Activated CD4-positive, alpha-beta T cell treated with anti-CD3 and anti-CD28 coated beads for 36 hours (primary cell): ENCODE measurements at places on chromosomes 16 and 17.

DNA sequence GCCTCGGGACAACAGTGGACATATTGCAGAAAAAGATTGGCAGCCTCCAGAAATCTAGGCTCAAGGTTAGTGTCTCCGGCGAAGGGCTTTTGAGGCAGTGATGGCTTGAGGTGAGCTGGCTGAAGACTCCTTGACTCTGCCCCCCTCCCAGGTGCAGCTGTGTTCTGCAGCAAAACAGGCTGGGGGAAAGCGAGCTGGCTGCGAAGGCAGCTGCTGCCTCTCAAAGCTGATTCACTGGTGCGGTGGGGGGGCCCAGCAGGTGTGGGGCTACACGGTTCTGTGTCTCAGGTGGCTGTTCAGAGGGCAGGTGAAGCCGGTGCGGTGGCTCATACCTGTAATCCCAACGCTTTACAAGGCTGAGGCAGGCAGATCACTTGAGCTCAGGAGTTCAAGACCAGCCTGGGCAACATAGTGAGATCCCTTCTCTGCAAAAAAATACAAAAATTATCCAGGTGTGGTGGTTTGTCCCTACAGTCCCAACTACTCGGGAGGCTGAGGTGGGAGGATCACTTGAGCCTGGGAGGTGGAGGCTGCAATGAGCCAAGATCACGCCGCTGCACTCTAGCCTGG, 22.9 kb downstream of the C16orf96 start:
- no peaks in the 10 kb centered on the region for H3K36me3 ChIP-seq
- DNase-seq, result no peak
- no peak overlapping the region for H3K4me3 ChIP-seq
- no peaks in the 10 kb centered on the region for H3K4me1 ChIP-seq
- no peaks in the 10 kb centered on the region for H3K27me3 ChIP-seq

GRCh38 chr16:80631581-80631980, 90.8 kb downstream of the DYNLRB2 start:
- no peak for DNase-seq
- no peaks in the 10 kb centered on the region for H3K27me3 ChIP-seq
- H3K27ac ChIP-seq, result no peak overlapping the region
- peaks cover 17% of the 10 kb centered on the region for H3K36me3 ChIP-seq
- no peaks in the 10 kb centered on the region for H3K4me1 ChIP-seq

DNA sequence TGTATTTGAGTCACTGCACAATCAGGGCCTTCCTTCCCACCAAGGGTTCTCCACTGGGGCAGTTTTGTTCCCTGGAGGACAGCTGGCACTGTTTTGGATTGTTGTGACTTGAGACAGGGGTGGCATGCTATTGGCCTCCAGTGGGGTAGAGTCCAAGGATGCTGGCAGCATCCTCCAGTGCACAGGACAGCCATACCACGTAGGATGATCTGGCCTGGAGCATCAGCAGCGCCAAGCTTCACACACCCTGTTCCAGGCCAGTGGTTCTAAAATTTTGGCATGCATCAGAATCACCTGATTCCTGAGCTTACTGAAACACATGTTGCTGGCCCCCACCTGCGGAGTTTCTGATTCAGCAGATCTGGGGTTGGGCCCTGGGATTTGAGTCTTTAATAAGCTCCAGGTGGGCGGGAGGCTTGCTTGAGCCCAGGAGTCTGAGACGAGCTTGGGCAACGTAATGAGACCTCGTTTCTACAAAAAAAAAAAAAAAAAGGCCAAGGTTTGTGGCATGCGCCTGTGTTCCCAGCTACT, 83.2 kb downstream of the MGAT5B start:
- no peaks in the 10 kb centered on the region for H3K27me3 ChIP-seq
- H3K36me3 ChIP-seq, result no peaks in the 10 kb centered on the region
- H3K27ac ChIP-seq, result no peak overlapping the region

DNA sequence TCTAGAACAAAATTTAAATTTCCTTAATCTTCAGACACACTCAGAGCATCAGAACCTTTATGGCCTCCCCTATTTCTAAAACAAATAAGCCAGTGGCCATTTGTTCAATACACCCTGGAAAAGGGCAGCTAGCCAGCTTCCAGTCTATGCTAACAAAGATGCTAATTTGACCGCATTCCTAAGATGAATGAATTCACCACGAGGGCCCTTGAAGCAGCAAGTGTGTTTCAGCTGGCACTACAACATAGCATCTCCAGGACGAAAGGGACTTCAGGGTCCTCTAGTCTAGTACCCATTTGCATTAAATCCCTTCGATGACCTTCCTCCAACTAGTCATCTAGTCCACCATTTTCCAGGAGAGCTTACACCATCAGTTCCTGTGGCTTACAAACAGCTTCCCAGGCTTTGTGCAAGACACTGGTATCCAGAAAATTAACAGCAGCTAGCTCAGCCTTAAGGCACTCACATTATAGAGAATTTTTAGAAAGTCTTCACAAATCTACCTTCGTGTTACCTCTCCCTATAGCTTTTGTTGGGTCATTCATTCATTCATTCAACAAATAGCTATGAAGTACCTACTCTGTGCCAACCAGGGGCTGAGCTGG, 10.9 kb downstream of the KRT37 start:
- no peak for DNase-seq
- H3K27me3 ChIP-seq, result no peaks in the 10 kb centered on the region
- H3K4me1 ChIP-seq, result peaks cover 6% of the 10 kb centered on the region
- no peak overlapping the region for H3K27ac ChIP-seq

- H3K27me3 ChIP-seq, result peaks cover 7% of the 10 kb centered on the region
- H3K27ac ChIP-seq, result no peak overlapping the region
These were observed 7.5 kb upstream of the SMTNL2 start for GRCh38 chr17:4576729-4577322.

- H3K4me3 ChIP-seq, result no peak overlapping the region
- H3K36me3 ChIP-seq, result no peaks in the 10 kb centered on the region
- no peaks in the 10 kb centered on the region for H3K27me3 ChIP-seq
- no peak overlapping the region for H3K27ac ChIP-seq
- DNase-seq, result no peak
- H3K4me1 ChIP-seq, result no peaks in the 10 kb centered on the region
These were observed 580.1 kb upstream of the SALL1 start for GRCh38 chr16:51731160-51731559.

DNA sequence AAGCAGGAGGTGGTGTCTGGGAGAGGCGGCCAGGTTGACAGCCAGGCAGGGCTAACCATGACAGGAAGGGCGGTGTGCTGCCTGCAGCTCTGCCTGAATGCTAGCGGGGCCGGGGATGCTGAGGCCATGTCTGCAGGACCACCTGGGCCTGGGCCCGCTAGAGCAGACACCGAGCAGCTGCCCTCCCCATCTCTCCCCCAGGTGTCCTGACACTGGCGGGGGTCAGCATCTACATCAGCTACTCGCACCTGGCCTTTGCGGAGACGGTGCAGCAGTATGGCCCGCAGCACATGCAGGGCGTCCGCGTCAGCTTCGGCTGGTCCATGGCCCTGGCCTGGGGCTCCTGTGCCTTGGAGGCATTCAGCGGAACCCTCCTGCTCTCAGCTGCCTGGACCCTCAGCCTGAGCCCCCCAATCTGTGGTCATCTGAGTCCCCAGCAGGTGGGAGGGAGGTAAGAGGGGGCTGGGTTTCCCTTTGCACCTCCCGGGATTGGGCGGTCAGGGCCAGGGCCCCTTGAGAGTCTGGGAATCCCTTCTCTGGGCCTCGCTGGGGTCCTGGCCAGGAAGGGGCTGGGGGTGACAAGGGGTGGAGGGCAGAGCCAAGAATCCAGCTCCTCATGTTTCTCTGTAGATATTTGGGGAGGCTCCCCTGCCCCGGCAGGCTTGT, 7.5 kb downstream of the TMEM235 start:
- no peak overlapping the region for H3K4me3 ChIP-seq
- H3K27me3 ChIP-seq, result peaks cover 1% of the 10 kb centered on the region
- H3K4me1 ChIP-seq, result no peaks in the 10 kb centered on the region
- no peak overlapping the region for H3K27ac ChIP-seq
- H3K36me3 ChIP-seq, result no peaks in the 10 kb centered on the region

DNA sequence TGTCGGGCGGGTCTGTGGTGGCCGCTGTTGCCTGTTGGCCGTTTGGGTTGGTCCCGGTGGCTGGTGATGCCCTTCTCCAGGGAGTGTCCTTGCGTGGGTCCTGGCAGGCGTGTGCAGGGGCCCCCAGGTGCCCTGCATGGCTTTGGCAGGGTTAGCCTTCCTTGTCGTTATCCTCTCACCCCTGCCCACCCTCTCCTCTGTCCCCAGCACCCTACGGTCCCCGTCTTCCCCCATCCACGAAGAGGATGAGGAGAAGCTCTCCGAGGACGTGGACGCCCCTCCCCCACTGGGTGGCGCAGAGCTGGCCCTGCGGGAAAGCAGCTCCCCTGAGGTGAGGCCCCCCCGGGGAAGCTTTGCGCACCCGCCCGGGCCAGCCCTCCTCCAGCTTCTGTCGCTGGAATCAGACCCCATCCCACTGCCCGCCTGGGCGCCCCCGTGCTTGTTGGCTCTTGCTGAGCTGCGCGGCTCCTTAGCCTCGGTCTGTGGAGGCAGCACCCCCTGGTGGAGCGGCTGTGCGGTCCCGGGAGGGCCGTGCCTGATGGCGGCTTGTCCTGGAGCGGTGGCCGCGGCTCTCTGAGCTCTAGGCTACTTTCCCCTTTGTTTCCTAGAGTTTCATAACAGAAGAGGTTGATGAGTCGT, 10.6 kb upstream of the NUDT16L1 start:
- peak; percentile 79 for DNase-seq
- H3K4me3 ChIP-seq, result no peak overlapping the region
- peaks cover 12% of the 10 kb centered on the region for H3K36me3 ChIP-seq
- no peak overlapping the region for H3K27ac ChIP-seq
- peaks cover 7% of the 10 kb centered on the region for H3K4me1 ChIP-seq
- H3K27me3 ChIP-seq, result no peaks in the 10 kb centered on the region

DNA sequence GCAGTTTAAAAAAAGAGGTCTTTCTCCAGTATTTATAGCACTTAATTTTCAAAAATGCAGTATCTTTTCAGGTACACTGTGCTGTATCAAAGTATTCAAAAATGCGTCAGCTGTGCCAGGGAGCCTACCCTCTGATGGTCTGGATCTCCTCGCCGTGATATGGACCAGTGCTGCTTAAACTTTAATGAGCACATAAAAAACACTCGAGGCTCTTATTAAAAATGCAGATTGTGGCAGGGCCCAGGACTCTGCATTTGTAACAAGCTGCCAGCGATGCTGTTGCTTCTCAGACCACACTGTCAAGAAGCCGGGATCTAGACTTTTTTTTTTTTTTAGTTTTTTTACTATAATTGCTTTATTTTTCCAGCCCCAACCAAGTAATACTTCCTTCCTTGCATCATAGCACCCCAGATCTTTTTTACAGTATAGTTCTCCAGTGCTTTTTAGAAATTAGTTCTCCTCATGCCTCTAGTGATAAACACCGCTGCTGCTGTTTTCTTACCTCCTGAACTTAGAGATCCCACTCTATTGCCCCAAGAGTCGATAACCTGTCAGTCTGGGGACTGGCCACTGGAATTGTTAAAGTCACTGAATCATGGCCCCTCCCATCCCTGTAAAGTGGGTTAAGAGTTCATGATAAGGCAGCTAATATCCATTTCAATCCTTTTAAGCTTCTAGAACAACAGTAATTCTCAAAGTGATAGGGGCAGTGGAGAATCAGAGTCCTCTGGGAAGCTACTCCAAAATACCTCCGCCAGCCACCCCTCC, 1.6 kb upstream of the SMARCD2 start:
- H3K4me1 ChIP-seq, result peaks cover 41% of the 10 kb centered on the region
- H3K27ac ChIP-seq, result peak overlapping the region; percentile 94
- DNase-seq, result no peak
- H3K27me3 ChIP-seq, result no peaks in the 10 kb centered on the region
- peak overlapping the region; percentile 98 for H3K4me3 ChIP-seq

DNA sequence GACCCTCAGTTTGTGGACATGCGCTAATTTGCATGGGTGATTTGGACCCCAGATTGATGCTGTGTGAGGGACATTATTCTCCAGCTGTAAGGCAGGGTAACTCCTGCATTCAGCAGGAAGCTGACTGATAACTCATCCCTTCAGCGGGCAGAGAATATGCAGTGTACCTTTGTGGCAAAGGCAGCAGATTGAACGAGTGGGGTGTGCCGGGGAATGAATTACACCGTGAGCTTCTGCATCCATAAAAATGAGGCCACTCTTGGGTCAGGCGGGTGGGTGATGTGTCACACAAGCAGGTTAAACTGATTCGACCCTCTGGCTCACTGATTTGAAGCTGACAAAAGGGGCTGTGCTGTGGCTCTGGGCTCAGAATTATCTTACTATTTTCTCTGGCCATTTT, 128.9 kb upstream of the PMFBP1 start:
- H3K27ac ChIP-seq, result no peak overlapping the region
- no peaks in the 10 kb centered on the region for H3K36me3 ChIP-seq
- H3K27me3 ChIP-seq, result no peaks in the 10 kb centered on the region
- H3K4me1 ChIP-seq, result no peaks in the 10 kb centered on the region

- DNase-seq, result no peak
- no peak overlapping the region for H3K4me3 ChIP-seq
These were observed 160.4 kb downstream of the ABCA8 start for GRCh38 chr17:68794636-68795434.

DNA sequence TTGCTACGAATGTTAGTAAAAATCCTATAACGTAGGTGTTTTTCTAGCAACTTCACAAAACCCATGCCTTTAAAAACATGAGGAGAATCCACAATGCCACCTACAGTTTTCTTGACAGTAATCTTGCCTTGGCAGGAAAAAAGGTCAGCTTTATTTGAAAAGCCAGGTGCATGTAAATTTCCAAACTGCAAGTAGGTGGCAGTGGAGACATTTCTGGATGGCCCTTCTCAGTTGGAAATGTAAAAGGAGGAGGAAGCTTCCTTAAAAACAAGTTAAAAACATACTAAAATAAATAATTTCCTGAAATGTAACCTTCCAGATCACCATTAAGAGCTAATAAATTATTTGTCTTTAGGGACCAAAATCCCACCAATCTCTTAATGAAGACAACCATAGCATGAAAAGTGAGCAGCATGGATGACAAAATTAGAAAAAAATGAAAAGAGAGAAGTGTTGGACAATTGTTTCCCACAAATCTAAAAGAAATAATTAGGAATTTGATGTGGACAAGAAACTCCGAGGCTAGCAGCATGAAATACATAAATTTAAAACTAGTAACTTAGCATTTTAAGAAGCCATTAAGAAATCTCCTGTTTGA, 152.2 kb downstream of the SNX11 start:
- H3K36me3 ChIP-seq, result peaks cover 3% of the 10 kb centered on the region
- H3K27ac ChIP-seq, result no peak overlapping the region
- H3K4me1 ChIP-seq, result peaks cover 5% of the 10 kb centered on the region
- no peak for DNase-seq

DNA sequence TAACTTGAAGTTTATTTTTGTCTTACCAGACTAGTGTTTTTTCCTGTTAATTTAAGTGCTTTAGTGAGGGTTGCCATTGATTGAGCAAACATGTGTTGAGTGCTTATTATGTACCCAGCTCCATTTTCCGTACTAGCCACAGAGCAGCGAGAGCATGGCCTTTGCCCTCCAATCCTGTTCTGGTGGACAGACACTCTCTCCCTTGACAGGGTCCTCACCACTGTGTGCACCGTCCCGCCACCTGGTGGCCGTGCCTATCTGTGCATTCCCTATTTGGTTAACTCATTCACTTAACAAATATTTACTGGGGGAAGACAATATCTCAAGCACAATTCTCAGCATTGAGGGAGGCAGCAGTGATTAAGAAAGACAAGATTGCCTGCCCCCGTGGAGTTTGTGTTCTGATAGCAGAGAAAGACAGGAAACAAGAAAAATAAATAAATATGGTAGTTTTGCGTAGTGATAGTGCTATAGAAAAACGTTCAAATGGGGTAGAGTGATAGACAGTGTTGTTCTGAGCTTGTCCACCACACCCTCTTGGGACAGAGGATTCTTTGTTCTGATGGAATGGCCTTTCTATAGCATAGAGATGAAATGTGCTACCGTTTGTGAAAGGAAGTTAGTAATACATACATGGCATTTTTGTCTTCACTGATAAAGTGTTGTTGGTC, 13.0 kb downstream of the CDH13 start:
- peak; percentile 78 for DNase-seq
- H3K36me3 ChIP-seq, result no peaks in the 10 kb centered on the region
- H3K4me3 ChIP-seq, result no peak overlapping the region
- H3K27ac ChIP-seq, result no peak overlapping the region
- peaks cover 15% of the 10 kb centered on the region for H3K4me1 ChIP-seq
